Stimulated activated CD4-positive, alpha-beta T cell treated with anti-CD3 and anti-CD28 coated beads, Interleukin-12 subunit alpha, Interleukin-12 subunit beta, amount 100 ng/mL, for 48 hours (primary cell): ENCODE measurements at places on chromosomes 11 and 22.

- DNase-seq, result no peak
Measured at GRCh38 chr11:69704508-69705253, 859 bp upstream of the FGF19 start.

- DNase-seq, result no peak
Measured at GRCh38 chr11:10456519-10456918, 1.5 kb downstream of the AMPD3 start.

DNA sequence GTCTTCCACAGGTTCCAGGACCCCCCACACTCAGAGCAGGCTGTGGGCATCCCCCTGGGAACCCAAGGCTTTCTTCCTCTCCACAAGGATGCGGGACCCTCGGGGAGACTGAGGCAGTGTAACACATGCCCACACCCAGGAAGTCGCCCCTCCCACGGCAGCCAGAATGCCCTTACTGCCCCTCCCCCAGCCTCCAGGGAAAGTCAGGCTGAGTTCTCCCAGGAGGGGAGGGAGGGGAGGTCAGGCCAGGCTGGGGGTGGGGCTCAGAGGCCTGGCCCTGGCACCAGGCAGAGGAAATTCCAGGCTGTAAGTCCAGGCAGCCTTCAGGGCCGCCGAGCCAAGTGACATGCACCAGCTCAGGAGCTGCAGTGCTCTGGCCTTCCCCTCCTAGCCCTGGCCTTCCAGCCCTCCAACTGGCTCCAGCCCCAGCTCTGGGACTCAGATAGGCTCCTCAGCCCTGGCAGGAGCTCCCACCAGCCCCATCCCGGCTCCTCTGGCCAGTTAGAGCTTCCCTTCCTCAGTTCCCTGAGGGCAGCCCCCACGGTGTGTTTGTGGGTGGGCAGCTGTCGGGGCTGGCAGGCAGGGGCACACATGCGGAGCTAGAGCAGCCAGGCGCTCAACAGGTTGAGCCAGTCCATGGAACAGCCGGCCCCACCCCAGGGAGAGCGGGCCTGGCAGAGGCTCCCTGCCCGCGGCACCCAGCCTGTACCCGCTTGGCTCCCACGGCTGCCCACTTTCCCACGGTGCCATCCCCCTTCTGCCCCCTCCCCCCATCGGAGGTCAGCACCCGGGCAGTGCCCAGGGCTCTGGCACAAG is 3.6 kb downstream of the BCL9L start:
- DNase-seq, result no peak

DNA sequence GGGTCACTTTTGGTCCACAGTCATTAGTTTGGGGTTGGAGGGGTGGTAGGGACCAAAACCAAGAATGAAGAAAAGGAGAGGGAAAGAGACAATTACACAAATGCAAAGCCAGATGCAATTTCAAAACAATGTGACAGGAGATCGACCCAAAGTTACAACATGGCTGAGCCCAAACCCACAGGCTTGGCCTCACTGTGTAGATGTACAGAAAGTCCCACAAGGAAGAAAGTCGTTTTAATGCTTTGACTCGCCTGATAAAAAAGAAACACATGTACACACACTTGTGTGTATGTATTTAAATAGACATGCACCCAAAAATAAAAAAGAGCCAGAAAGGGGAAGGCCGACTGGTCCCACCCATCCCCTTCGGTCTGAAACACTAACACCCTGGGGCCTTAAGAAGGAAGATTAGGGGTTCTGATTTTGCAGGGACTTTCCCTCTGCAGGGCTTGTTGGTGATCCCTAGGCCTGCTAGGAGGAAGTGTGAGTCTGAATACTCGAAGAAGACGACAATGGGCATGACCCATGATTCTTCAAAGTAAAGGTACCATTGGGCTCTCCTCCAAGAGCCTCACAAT is 104.1 kb downstream of the ETS1 start:
- no peak for DNase-seq

DNA sequence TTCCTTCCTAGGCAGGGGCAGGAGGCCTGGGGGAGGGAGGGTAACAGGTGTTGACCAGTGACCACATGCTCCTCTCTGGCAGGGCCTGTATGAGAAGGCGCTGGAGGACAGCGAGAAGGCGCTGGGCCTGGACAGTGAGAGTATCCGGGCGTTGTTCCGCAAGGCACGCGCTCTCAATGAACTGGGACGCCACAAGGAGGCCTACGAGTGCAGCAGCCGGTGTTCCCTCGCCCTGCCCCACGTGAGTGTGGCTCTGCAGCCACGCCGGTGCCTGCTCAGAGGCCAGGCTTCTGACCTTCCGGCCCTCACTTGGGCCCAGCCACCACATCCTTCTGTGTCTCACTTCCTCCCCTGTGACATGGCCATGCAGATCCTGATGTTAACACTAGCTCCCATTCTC is 25.8 kb downstream of the ZC3H7B start:
- DNase-seq, result no peak

DNA sequence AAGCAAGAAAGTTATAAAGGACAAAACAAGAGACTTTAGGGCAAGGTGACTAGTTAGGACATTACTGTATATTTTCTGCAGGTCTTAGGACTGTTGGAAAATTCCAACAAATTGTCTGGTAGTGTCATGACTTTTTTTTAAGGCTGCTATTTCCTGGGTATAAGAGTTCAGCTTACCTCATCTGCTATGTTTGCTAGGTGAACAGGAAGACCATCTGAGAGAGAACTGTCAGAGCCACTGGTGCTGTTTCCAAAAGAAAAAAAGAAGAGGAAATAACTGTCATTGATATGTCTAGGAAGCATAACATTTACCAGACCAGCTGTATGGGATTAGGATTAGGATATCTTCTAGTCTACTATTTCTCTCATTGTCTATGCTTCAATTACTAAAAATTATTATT is 26.3 kb upstream of the MTCH2 start:
- no peak for DNase-seq

DNA sequence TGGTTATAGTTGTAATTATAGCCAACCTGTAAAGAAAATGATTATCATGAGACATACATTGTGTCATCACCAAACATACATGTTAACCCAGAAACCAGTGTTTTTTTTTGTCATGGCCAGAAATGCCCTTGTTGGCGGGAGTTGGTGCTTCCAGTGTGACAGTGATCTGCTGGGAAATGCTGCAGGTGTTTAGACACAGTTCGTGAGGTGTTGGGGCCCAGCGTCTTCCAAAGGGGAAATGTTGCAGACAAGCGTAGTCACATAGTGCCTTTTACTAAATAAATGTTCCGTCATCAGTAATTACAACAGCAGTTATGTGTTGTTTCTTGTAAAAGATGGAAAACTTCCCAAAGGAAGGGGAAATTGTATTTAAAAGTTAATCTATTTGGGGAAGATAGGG is 92.6 kb upstream of the GAL start:
- DNase-seq, result no peak

DNA sequence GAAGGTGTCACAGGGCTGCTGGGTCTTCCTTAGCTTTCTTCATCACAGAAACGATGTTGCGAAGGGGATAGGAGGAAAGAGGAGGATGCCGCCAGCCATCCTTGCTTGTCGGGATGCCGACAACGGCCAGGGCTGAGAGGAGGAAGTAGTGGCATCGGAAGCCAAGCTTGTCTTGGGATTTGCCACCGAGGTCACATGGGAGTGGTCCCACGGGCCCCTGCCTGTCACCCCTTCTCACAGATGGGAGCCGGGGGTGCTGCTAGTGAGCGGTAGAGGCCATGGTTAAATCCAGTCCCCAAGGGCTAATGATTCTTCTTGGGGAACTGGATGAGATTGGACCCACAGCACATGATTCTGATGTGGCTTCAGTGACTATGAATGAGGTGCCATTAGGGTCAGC is 1375.8 kb downstream of the BRD1 start:
- DNase-seq, result no peak
